Sigmoid colon (tissue), 7 donors: ENCODE measurements at places on chromosomes 4 and X. TPM values are rescaled to one million over a fixed set of nuclear protein-coding genes. Genes with fewer than 3 reads are reported as not detected.
A peak's percentile ranks its signal among the peaks of the same experiment; 100 is the strongest.

DNA sequence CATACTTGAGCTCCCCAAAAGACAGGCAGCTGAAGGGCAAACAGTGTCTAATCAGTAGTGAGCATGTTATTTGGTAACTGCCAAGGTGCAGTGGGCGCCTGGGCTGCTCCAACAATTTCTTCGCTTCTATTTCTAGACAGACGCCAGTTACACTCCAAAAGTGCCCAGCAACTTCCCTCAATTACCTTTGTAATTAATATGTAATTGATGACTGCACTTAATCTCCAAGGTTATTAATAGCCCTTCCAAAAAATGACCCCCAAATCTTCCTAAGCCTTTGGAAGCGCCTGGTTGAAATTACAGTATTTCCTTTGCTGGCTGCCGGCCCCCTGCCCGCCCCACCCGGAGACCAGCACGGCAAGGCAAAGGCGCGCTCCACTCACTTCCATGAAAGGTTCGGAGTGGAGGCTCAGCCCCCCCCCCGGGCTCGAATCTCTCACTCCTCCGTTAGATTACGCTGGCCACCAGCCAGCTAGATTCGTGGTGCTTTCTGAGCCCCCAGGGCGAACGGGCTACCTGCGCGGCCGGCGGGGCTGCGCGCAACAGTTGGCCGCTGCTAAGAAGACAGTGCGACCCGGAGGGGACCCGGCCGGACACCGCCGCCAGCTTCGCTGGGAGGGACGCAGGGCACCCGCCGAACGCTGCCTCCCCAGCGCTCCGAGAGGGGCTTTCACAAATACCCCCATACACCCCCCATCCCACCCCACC lies 1.9 kb downstream of the GPC4 start:
- H3K4me3 ChIP-seq, result peak overlapping the region; percentile 73
- peaks cover 18% of the 10 kb centered on the region for H3K4me1 ChIP-seq
- H3K27ac ChIP-seq, result peak overlapping the region; percentile 87
- no peaks in the 10 kb centered on the region for H3K27me3 ChIP-seq

GRCh38 chrX:108022491-108023089 lies 22.3 kb upstream of the VSIG1 start:
- H3K27ac ChIP-seq, result no peak overlapping the region
- no peak overlapping the region for H3K4me3 ChIP-seq
- no peaks in the 10 kb centered on the region for H3K4me1 ChIP-seq
- no peak for DNase-seq

DNA sequence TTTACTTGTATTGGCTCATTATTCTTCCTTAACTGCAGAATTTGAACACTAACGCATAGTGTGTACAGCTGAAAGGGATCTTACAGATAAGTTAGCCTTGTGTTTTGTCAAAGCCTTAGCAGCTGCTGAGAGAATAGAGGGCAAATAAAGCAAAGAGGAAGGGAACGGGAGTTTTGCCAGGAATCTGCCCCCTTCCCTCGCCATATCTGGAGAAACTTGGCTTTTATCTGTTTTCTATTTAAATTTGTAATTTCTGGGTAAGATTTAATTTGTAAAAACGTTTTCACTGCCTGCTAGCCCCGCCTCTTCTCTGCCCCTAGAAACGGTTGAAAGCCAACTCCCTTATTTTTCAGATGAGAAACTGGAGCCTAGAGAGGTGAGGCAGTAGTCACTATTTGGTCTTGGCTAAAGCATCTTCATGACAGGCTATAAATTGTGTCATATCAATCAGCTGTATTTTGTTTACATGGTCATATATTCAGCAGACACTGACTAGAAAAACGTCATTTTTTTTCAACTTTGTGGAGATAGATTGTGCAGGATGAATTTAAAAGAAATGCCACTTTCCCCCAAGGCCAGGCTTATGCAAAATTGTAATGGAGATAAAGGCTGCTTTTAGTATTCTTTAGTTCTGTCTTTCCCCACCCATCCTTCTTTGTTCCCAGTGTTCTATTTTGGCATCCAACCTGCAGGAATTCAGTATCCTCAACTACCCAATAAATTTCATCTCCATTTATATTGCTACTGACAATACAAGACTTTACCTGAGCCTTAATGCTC lies 319.4 kb downstream of the SH2D1A start:
- no peak overlapping the region for H3K4me3 ChIP-seq
- H3K27ac ChIP-seq, result no peak overlapping the region
- no peaks in the 10 kb centered on the region for H3K27me3 ChIP-seq
- no peaks in the 10 kb centered on the region for H3K36me3 ChIP-seq
- DNase-seq, result no peak
- H3K4me1 ChIP-seq, result no peaks in the 10 kb centered on the region

Gene TCEAL9
- 93.7 TPM for polyA plus RNA-seq

GRCh38 chr4:111323916-111324315 lies 701.0 kb upstream of the PITX2 start:
- H3K4me1 ChIP-seq, result no peaks in the 10 kb centered on the region
- H3K36me3 ChIP-seq, result no peaks in the 10 kb centered on the region
- no peaks in the 10 kb centered on the region for H3K27me3 ChIP-seq

- no peak overlapping the region for H3K27ac ChIP-seq
- no peaks in the 10 kb centered on the region for H3K27me3 ChIP-seq
- H3K36me3 ChIP-seq, result no peaks in the 10 kb centered on the region
These were observed 306.7 kb upstream of the MAOA start for GRCh38 chrX:43349363-43349762.

- no peak overlapping the region for H3K4me3 ChIP-seq
- H3K4me1 ChIP-seq, result no peaks in the 10 kb centered on the region
- DNase-seq, result no peak
- no peaks in the 10 kb centered on the region for H3K36me3 ChIP-seq
These were observed 23.3 kb downstream of the TLR8 start for GRCh38 chrX:12929701-12930100.

DNA sequence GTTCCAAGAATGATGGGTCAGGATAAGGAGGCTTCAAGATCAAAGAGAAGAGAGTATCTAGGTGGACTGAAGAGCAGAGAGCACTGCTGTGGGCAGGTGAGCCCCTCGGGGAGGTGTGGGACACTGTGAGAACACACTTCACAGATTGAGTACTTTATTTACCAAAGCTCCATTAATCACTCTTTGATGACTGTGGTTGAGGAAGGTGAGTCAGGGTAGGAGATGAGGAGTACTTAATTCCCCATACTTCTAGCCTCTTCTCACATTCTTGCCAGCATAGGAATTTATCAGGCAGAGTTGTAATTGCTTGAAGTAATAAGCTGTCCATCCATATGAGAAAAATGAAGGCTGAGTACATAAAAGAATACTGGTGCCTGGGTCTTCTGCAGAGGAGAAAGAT lies 375.3 kb downstream of the PCDH10 start:
- DNase-seq, result no peak
- H3K36me3 ChIP-seq, result no peaks in the 10 kb centered on the region
- H3K27me3 ChIP-seq, result no peaks in the 10 kb centered on the region

Gene STATH
- not detected for polyA plus RNA-seq

GRCh38 chr4:142045996-142046395 lies 409.6 kb downstream of the IL15 start:
- no peaks in the 10 kb centered on the region for H3K36me3 ChIP-seq
- H3K4me3 ChIP-seq, result no peak overlapping the region
- H3K27ac ChIP-seq, result no peak overlapping the region
- H3K4me1 ChIP-seq, result no peaks in the 10 kb centered on the region
- H3K27me3 ChIP-seq, result no peaks in the 10 kb centered on the region

- H3K27ac ChIP-seq, result no peak overlapping the region
- DNase-seq, result no peak
- no peak overlapping the region for H3K4me3 ChIP-seq
- H3K27me3 ChIP-seq, result no peaks in the 10 kb centered on the region
- H3K36me3 ChIP-seq, result no peaks in the 10 kb centered on the region
These were observed 4.0 kb downstream of the DCLK2 start for GRCh38 chr4:150082241-150082640.

- no peak overlapping the region for H3K27ac ChIP-seq
- H3K4me1 ChIP-seq, result no peaks in the 10 kb centered on the region
- H3K36me3 ChIP-seq, result no peaks in the 10 kb centered on the region
- no peak overlapping the region for H3K4me3 ChIP-seq
- H3K27me3 ChIP-seq, result no peaks in the 10 kb centered on the region
These were observed 47.7 kb downstream of the DDX3X start for GRCh38 chrX:41381685-41382084.

Gene VCX
- not detected for polyA plus RNA-seq
